ENCODE measurements at places on chromosomes 2 and 18.

- no peak for DNase-seq
These were observed 124.1 kb upstream of the XIRP2 start for GRCh38 chr2:166764216-166764615.

- DNase-seq, result no peak
These were observed 12.8 kb upstream of the PPM1B start for GRCh38 chr2:44155666-44156446.

GRCh38 chr2:191607096-191607495, 70.8 kb upstream of the NABP1 start:
- DNase-seq, result no peak

GRCh38 chr18:76697441-76697901, 124.9 kb upstream of the ZNF236 start:
- DNase-seq, result no peak

DNA sequence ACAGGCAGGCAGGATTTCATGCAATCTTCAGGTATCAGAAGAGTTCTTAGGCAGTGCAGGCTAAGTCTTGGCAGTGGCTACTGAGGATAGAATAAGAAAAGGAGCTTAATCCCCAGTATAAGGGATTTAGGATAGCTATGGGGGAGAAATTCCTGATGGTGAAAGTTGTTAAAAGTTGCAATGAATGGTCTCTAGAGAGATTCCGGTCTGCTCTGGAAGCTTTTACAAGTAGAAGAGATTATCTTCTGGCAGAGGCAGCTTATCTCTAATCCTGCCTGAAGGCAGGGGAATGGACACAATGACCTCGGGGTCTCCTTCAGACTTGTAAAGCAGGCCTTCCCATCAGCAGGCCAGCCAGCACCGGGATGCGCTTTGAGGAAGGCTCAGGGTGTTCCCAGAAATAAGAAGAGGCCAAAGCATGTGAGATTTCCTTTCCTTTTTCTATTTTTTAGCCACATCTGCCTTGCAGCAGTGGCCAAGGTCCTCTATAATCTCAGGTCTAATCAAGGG, 253.9 kb upstream of the KLHL29 start:
- no peak for DNase-seq

- DNase-seq, result peak; percentile 39
These were observed 6.1 kb downstream of the STK11IP start for GRCh38 chr2:219603771-219604170.

GRCh38 chr18:56273541-56274219, 364.7 kb downstream of the TXNL1 start:
- DNase-seq, result no peak

DNA sequence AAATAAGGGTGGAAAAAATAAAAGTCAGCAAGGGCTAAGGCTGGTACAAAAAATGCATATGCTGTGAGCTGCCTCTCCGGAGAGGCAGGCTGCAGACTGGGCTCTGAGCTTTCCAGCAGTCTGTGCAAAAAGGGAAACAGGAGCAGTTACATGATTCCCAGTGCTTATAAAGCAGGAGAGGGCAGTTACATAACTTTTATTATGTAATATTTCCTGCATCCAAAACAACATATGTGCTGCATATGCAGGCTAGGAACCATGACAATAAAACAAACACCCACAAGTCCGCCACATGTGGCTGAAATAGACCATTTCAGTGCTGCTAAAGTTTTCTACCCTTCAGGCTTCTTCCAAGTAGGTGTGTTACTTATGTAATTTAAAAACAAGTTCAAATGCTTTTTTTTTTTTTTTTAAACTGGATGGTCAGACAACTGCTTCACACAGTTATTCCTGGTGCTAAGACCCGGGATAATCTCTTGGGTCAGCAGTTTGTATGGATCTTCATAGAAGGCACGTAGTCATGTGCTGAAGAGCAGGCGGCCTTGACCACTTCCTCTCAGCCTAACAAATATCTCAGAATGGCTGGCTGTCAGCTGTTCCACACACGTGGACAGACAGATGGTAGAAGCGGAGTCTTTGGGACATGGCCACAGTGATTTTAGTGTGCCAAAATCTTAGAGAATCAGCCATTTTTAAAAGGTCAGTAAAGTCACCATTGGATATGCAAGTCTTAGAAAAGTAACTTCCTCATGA, 43.5 kb downstream of the ARMC9 start:
- peak; percentile 24 for DNase-seq

DNA sequence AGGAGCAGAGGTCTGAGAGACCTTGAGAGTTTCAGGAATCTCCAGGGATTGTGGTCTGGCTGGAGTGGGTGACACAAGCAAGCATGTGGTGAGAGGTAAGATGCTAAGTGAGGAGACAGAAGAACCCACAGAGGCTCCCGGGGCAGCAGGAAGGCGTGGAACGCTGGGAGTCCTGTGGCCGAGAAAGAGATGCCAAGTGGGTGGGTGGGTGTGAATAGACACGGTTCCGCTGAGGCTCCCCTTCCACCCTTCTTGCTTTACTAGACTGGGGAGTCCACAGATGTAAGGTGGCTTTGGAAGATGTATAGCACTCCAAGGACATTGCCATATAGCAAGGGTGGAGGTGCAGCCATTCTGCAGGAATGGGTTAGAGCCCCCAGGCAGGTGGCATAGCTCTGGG, 4.2 kb downstream of the TEX51 start:
- no peak for DNase-seq

GRCh38 chr18:62982600-62983251, 267.4 kb downstream of the PHLPP1 start:
- DNase-seq, result peak; percentile 39

- DNase-seq, result no peak
These were observed 63.2 kb downstream of the MOGAT1 start for GRCh38 chr2:222734703-222735014.

Data from hematopoietic multipotent progenitor cell (in vitro differentiated cells).